Erythroblast (primary cell): ENCODE measurements at places on chromosomes 2 and 18.

DNA sequence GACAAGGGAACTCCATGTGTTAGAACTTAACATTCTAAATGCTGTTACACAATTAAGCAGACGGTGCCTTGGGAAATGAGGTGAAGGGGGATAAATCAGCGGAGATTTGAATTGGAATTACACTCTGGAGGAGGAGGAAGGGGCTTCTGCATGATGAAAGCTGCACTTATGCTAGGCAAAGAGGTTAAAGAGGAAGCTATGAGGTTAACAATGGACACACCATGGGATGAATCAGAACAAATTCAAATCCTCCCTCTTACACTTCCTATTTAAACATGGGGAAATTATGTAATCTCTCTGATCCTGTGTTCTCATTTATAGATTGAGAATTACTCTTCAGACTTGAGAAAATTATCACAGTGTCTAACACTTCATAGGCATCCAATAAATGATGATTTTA lies 121.5 kb upstream of the SIX2 start:
- DNase-seq = no peak

DNA sequence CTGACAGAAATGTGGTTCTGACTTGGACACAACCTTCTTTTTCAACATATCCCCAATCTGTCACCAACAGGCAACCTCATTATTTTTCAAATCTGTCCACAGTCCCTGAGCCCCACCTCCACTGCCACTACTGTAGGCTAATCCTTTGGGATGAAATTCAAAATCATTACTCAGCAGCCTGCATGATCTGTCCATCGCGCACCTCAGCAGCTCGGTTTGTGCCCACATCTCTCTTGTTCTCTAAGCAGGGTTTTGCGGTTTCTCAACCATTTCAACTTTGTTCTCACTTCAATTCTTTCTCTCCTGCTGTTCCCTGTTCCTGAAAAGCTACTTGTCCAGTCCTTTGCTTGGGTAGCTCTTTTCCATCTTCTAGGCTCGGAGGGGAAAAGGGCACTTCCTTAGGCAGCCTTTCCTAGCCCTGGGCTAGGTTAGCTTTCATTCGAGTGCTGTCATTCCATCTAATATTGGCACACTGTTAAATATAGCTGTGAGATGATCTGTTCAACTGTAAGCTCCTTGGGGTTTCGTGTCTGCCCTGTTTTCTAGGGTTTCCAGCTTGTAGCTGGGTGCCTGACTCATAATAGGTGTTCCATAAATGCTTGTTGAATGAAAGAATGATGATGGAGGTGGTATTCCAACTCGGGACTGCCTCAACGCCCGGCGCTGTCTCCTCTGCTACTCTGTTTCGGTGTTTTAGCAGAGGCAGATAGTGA lies 653 bp upstream of the ANKAR start:
- no peak for DNase-seq

DNA sequence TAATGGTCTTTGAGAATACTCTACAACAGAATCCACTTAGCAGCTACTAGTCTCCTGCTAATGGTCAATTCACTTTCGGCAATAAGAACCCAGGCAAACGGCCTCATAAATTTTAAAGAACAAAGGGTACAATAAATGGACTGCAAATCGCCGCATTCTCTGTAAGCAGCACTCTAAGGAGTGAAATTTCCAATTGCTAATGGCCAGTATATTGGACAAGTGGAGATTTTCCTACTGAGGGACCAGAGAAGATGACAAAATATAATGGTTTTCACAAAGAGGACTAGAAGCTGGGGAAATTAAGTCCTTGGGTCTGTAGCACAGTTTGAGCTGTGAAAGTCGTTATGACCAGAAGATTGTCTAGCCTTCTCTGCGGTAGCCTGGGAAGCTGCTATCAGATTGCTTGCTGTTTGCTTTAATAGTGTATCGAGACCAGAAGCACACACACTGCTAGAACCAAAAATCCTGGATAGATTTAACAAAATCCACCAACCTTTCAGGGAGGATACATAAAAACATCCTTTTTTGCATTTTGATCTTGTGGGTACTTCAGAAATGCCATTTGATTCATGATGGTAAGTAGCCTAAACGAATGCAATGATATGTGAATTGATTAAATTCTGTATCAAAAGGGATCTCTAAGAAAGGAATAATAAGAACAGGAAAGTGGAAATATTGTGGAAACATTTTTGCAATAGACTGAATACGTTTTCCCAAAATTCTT lies 53.6 kb upstream of the ATP8B1 start:
- no peak for DNase-seq

DNA sequence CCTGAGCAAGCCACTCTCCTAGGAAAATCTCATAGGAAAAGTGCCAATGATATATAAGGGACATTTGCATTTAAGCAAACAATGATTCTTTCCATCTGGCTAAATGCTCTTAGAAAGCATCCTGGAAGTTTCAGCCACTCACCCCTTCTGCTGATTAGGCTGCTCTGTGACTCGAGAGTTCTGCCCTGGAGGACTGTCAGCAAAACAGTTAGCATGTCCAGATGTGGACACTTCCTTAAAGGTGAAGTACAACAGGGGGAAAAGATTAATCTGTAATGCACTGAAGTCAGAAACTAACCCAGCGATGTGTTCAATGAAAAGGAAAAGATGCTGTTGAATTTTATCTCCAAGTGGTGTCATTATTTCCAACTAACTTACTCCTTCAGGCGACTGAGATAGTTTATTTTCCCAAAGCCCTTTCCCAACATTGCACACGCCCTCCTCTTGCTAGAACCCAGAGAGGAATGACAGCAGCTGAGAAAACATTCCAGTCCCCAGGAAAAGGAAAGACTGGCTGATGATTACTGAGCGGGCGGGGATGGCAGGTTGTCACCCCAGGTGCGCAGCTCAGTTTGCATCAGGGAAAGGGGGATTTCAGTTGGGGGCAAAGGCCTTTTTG lies 214.0 kb downstream of the SS18 start:
- no peak for DNase-seq

DNA sequence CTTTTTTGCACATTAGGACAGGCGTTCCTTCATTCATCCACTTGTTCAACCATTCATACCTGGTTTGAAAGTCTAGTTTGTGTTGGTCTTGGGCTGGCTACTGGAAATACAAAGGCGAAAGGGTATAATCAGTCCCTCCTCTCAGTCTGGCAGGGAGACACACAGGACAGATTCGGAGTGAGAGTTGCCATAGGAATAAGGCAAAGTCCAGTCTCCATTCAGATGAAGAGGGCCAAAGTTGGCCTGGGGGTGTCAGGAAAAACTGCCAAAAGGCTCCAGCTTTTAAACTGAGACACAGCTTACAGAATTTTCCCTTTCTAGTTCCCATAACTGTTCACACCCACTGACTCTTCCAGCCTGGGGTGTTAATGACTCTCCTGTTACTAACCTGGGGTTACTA lies 96.3 kb upstream of the AQP4 start:
- DNase-seq = no peak

DNA sequence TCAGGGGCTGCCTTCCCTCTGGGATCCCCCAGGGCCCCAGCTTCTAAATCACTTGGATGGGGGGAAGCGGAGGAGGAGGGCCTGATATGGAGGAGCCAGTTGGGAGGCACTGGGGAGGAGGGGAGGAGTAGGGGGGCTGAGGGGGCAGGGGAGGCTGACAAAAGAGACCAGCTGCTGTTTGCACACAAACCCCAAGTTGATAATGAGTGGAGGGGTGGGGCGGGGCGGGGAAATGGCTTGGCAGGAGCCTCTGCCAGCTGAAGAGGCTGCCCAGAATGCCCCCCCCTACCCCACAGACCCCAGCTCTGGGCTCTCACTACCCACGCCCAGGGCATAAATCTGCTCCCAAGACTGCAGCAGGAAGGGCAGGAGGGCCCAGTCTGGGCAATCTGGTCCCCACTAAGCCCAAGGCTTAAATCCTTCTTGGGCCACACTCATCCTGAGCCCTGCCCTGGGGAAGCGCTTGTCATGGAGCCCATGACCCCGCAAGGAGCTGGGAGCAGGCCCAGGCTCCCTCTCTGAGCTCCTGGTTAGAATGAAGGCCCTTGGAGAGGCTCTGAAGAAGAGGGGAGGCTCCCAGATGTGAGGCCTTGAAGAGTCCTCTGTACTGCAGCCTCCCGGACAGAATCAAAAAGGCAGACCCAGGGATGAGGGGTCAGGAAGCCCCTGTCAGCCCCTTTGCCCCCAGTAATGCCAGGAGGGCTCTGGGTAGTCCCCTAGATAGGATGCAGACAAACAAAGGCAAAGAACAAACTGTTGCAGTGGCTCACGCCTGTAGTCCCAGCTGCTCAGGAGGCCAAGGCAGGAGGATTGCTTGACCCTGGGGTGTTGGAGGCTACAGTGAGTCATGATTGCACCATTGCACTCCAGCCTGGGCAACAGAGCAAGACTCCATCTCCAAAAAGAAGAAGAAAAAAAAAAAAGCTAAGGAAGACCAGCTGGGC lies 24.8 kb upstream of the PTMA start:
- DNase-seq = no peak

DNA sequence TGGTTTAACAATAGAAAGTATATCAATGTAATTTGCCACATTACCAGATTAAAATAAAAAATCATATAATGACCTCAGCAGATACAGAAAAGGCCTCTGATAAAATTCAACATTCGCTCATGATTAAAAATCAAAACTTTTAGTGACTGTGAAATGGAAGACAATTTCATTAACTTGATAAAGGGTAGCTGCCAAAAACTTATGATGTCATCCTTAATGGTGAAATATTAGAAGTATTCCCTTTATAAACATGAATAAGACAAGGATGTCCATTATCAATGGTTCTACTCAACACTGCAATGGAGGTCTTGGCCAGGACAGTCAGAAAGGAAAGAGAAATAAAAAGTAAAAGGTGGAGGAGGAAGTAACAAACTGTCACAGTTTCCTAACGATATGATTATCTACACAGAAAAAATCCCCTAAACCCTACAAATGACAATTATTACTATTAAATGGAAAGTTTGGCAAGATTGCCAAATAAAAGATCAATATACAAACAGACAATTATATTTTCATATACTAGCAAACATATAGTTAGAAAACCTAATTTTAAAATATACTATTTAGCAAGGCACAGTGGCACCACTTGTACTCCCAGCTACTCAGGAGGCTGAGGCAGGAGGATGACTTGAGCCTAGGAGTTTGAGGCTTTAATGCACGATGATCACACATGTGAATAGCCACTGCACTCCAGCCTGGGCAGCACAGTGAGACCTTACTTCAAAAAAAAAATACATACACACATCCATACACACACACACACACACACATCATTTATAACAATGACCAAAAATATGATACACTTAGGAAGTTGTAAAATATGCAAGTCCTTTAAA lies 12.8 kb downstream of the METTL8 start:
- DNase-seq = no peak

GRCh38 chr2:178279142-178279541 lies 84.8 kb downstream of the OSBPL6 start:
- no peak for DNase-seq

DNA sequence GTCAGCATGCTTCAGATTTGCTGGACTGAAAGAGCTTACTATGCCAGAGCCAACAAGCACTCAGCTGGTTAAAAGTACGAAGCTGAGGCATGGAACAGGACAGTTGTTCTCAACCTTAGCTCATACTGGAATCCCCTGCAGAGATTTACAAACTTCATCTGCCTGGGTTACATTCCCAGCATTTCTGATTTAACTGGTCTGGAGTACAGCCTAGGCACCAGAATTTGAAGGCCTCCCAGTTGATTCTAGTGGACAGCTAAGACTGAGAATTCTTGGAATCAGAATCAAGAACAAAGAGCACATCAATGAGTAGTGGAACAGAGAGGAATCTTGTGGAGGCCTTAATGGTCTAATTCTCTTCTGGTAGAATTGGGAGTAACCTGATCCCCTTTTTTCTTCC lies 298.2 kb upstream of the NXPH2 start:
- DNase-seq = no peak

DNA sequence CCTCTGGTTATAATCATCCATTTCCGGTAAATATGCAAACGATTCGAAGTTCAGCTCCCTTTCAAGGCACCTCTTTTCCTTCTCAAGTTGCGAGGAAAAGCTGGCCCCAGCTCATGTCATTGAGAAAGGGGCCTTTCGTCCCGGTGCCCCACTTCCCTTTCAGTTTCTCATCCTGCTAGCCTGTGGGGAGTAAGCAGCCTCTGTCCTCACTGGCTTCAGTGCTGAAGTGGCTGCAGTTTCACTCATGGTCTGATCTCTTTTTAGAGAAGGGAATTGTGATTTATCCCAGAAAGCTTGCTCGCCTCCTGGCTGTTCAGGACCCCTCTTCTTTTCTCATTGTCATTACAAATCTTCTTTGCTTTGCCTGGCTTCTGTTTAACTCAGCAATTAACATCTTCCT lies 207.5 kb downstream of the NR4A2 start:
- DNase-seq = no peak

- no peak for DNase-seq
Observed at GRCh38 chr2:120598416-120598815, 137.3 kb upstream of the GLI2 start.

GRCh38 chr2:73112026-73112912 lies 479 bp downstream of the RAB11FIP5 start:
- peak; percentile 23 for DNase-seq

- DNase-seq = no peak
Observed at GRCh38 chr2:234472155-234472554, 24.7 kb downstream of the ARL4C start.

GRCh38 chr2:226782092-226782713 lies 17.4 kb downstream of the IRS1 start:
- DNase-seq = no peak

DNA sequence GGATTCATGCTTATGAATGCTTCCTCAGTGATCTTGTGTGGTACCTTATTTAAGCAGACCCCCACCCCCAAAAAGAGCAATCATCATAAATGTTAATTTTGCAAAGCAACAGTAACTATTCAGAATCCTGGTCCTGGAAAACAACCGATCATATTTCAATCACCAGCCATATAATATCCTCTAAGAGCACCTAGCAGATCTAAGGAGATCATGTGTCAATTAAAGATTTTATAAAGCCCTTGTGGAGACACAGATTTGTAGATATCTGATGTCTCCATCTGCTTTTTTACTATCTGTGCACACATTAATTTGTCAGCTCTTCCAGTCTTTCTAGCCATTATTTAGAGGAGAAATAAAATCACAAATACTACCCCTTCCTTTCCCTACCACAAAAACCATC lies 423.7 kb downstream of the TGIF1 start:
- no peak for DNase-seq

DNA sequence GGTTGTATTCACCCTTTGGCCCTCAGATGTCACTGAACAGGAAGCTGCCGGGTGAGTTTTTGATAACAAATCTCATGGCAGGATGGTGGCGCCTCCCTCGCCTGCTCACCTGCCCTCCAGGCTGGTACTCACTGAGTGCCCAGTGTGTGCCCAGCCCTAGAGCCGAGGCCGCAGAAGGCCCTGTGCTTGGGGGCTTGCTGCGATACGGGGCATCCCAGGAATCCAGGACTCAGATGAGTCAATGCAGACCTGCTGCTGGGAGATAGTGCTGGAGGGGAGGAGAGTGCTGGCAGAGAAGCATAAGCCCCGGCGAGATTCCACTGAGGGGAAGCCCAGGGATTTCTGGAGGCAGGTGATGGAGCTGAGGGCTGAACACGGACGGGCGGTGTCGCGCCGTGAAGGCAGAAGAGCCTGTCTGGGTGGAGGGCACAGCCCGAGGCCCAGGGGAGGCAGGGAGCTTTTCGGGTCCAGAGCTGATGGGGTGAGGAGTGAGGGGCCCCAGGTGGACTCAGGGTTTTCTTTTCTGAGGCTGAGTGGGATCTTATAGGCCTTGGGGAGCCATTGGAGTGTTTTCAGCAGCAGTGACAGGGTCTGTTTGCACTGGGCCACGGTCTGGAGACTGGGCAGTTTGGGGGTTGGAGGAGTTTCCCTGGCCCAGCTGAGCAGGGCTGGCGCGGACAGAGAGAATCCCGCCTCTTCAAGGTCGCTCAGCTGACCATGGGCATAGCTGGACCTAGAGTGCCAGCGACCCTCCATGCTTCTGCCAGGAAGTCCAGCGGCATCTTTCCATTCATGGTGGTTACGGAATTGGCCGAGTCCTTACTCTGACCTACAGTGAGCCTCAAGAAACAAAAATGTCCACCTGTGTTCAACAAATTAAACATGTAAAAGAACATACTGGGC lies 35.5 kb downstream of the LDLRAD4 start:
- DNase-seq = no peak
